Stimulated activated CD4-positive, alpha-beta T cell treated with anti-CD3 and anti-CD28 coated beads, Interleukin-1b, Interleukin-23, amount 100 ng/mL, for 24 hours (primary cell): ENCODE measurements at places on chromosomes 13 and 19.

DNA sequence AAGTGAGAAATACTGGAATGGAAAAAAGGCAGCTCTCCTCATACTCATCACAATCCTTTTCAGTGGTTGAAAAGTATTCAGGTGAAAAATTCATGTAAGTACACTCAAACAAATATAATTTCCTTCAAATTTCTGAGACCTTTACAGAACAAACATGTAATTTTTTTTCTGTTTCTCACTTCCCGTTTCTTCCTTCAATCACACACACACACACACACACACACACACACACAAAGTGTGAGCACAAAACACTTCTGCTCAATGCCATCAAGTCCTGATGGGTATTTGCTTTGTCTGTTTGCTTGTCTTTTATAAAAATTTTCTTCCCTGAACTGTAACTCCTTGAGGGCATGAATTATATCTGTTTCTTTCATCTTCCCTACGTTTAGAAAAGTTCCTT lies 110.6 kb downstream of the LIG4 start:
- DNase-seq = no peak

GRCh38 chr13:113843063-113843654 lies 20.7 kb downstream of the GAS6 start:
- no peak for DNase-seq

DNA sequence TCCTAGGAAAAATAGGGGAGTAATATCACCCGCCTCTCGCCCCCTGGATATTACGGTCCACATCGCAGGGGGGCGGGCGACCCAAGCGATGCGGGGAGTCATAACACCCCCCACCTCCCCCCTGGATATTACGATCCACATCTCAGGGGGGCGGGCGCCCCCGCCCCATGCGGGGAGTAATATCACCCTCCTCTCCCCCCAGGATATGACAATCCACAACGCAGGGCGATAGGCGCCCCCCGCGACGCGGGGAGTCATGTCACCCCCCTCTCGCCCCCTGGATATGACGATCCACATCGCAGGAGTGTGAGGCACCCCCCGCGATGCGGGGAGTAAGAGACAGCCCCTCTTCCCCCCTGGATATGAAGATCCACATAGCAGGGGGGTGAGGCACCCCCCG lies 684.4 kb upstream of the PCDH9 start:
- DNase-seq = no peak

- no peak for DNase-seq
Observed at GRCh38 chr19:49442354-49442753, 1.0 kb upstream of the SLC17A7 start.

- DNase-seq = no peak
Observed at GRCh38 chr19:14674764-14675163, at the start of gene ADGRE3. ADGRE3 (minus strand) TSS chr19:14674844; CDS start chr19:14674770, 74 bp downstream.

GRCh38 chr19:38162094-38162493 lies 61.9 kb downstream of the DPF1 start:
- no peak for DNase-seq
